SK-MEL-5 (cell line): ENCODE measurements at places on chromosomes 4 and X. TPM values are rescaled to one million over a fixed set of nuclear protein-coding genes. Genes with fewer than 3 reads are reported as not detected.

DNA sequence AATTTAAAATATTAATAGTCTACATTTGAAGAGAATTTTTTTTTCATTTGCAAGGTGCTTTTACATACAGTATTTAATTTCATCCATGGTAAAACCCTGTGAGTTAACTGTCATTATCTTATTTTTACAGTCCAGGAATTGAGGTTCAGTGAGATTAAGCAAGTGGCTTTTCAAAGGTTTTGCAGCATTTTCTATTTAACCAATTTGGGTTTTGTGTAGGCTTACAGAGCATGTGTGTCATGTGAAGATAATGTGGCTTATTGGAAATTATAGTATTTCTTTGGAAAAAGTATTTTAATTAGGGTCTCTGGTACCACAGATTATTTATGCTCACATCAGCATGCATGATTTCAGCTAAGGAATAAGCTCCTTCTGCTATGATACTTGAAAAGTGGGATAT lies 4.5 kb downstream of the XK start:
- no peak for DNase-seq

GRCh38 chrX:153060095-153060445 lies 3.8 kb downstream of the PNMA3 start:
- no peak for DNase-seq

DNA sequence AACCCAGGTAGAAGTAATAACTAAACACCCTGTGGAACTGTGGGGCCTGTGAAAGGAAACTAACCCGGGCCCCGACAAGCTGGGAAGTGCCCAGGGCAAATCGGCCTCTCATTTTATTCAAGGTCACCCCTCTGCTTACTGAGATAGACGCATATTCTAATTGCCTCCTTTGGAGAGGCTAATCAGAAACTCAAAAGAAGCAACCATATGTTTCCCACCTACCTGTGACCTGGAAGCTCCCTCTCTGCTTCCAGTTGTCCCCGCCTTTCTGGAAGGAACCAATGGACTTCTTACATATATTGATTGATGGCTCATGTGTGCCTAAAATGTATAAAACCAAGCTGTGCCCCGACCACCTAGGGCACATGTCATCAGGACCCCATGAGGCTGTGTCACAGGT lies 23.1 kb upstream of the DHRSX start:
- DNase-seq: no peak

- DNase-seq: peak; percentile 59
Observed at GRCh38 chr4:16289897-16290554, 63.8 kb upstream of the TAPT1 start.

GRCh38 chr4:173528378-173529321 lies 1.4 kb downstream of the HAND2 start:
- no peak for DNase-seq

DNA sequence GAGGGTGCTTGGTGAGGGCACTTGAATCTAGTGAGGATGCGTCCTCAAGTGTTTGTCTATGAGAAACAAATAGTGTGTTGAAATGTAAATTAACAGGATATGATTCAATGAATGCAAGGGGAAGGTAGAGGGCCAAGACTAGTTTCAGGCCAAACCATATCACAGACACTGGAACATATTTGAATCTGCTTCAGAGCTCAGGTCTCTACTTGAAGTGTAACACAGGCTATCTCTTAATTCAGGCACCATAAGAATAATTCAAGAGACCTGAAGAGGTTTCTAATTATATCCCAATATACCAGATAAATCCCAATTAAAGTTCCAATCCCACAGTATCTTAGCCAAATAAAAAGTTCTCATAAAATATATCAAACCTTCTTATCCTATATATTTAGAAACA lies 146.5 kb upstream of the INTU start:
- no peak for DNase-seq

DNA sequence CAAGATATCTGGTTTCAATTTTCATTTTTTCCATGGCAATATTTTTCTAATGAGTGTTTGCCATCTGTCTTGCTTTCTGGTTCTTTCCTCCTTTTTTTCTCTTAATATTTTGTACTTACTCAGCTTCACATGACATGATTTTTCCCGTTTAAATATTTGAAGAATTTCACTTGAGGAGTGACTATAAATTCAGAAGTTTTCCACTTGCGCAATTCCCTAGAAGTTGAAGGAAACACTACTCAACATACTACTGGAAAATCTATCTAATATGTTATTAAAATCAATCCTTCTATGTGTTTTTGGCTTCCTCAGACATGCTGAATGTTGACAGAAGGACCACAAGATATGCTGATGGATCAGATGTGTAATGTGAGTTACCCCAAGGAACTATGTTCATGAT lies 36.8 kb upstream of the BANK1 start:
- no peak for DNase-seq

DNA sequence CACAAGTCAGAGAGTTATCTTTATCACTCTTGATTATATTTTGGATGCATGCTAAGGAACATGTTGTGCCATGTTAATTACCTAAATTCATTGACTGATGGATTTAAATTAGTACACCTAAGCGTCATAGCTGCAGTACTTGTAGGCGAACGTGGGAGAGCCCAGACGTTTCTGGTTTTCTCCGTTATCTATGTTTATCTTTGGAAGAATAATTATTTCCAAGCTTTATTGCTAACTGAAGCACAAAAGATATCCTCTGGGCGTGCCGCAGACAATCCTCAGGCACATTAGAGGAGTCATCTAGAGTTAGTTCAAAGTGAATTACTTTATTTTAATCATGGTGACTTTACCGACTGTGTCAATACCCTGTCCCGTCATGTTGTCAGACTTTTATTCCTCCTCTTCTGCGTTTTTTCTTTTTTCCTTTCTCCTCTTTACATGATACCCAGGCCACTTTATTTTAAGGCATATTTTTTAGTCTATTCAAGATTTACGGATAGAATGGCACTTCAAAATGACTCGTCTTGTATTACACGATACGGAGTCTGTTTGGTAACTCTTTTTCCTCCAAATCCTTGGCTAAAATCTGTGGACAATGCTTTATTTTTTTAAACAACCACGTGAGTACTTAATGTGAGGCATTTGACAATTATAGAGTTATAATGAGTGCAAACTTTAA lies 632.0 kb upstream of the TENM3 start:
- DNase-seq: no peak

- no peak for DNase-seq
Observed at GRCh38 chr4:74021601-74022000, 16.9 kb downstream of the CXCL3 start.

DNA sequence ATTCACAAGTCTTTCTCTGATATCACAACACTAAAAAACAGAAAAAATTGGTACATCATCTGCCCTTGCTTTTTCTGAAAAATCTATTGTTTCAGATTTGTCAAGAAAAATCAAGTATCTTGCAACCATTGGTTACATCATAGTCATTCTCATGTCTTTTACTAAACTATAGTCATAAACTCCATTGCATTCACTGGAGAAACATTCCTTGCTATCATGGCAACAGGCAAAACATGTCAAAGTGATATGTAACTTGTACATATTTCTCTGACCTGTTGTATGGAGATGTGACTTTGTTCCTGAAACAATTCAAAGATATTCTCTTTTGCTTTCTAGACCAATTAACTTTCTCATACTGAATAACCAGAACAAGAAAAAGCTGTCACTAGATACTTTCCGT lies 121.9 kb upstream of the ANK2 start:
- no peak for DNase-seq

- no peak for DNase-seq
Observed at GRCh38 chr4:77797239-77797638, 21.9 kb downstream of the CNOT6L start.

GRCh38 chr4:138241281-138242075 lies 671 bp downstream of the SLC7A11 start:
- DNase-seq: peak; percentile 51

DNA sequence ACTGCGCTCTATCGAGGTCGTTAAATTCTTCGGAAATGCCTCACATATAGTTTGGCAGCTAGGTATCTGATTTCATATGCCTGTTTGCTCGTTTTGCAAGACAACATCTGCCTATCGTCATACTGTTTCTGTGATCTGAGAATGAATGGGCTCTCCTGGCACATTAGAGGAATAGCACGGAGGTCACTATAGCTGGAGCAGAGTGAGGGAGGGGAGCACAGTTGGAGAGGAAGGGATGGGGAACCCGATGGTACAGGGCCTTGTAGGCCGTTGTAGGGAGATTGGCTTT lies 552 bp downstream of the IKBKG start:
- DNase-seq: no peak

GRCh38 chrX:31420711-31421151 lies 348.9 kb upstream of the FTHL17 start:
- DNase-seq: no peak

DNA sequence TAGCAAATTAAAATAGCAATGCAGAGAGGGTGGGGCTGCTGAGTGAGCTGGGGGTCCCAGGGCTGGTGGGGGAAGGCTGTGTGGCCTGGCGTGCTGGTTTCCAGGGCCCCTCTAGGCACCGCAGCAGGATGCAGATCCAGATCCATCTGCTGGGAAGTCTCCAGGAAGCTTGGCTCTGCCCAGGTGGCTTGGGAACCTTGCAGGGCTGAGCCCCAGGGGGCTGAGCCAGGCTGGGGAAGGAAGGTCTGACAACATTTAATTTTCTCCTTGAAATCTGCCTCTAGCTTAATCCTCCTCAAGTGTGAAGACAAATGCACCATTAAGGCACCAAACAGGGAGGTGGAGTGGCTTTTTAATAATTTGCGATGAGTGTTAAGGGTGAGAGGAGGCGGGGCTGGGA lies 31.7 kb downstream of the SORCS2 start:
- no peak for DNase-seq

GRCh38 chrX:2577844-2578466 lies 77.2 kb upstream of the DHRSX start:
- DNase-seq: no peak

DNA sequence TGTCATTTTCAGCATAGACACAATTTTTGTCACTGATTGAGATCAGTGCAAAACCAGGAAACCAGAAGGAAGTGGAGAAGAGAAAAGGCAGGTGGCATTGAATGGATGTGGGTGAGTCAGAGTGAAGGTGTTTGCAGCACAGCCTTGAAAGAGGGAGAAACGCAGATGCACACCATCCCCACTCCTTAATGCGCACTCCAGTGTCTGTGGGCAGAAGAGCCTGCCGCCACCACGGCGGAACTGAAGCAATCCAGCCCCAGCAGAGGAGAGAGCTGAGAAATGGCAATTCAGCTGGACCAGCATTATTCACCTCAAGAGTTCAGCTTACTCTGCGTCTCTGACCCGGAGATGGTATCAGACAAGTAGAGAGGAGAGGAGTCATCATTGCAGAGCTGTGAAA lies 393.1 kb upstream of the FRG1 start:
- DNase-seq: no peak

- no peak for DNase-seq
Observed at GRCh38 chrX:112197840-112198239, 115.3 kb upstream of the TRPC5 start.

DNA sequence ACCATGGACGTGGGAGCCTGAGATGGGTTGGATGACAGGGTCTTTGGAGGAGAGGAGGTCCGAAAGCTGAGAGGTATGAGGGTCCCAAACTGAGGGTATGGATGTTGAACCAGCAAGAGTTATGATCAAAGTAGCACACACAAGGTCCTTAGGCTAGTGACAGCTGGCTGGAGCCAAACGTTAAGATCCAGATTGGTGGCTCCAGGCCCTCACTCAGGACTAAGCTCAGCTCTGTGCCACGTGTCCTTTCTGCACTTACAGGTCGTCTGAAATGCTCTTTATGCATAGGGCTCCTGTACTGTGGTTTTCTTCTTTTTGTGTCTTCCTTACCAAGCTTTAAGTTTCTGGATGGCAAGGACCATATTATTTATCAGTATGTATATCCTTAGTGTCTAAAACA lies 35.4 kb downstream of the ADD1 start:
- DNase-seq: no peak

- peak; percentile 54 for DNase-seq
Observed at GRCh38 chr4:153465615-153466080, 512 bp upstream of the TMEM131L start.

DNA sequence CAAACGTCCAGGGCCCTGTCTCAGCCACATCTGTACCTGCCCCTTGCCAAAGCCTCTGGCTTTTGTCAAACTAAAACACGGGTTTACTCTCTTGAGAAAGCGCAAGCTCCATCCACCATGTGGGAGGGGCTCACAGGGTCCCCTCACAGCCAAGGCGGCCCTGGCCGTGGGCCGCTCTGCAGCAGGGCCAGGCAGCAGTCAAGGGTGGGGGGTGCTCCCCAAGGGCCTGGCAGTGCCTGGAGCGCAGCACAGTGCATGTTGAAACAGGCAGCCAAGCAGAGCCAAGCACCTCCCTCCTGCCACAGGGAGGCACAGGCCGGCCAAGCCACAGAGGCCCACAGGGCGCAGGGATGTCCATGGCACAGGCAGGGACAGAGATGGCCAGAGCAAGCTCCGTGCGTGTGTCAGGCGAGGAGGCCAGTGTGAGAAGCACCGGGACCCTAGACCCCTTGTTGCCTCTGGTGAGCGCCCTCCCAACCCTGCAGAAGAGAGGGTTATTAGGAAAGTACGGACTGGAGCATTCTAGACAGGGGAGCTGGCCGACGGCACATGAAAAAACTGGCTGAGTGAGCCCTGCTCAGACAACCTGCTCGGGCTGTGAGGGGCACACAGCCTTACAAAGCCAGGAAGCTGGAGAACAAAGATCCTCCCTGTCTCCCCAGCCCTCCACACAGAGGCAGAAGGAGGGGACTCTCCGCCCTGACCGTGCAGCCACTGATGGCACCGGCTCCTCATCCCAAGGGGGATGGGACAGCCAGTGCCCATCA lies 39.0 kb downstream of the FAM53A start:
- DNase-seq: no peak

- DNase-seq: no peak
Observed at GRCh38 chrX:116806288-116806802, 343.6 kb upstream of the CT83 start.

GRCh38 chr4:92651536-92651935 lies 347.8 kb downstream of the GRID2 start:
- DNase-seq: no peak

- DNase-seq: no peak
Observed at GRCh38 chr4:182886205-182886604, 31.0 kb downstream of the DCTD start.

DNA sequence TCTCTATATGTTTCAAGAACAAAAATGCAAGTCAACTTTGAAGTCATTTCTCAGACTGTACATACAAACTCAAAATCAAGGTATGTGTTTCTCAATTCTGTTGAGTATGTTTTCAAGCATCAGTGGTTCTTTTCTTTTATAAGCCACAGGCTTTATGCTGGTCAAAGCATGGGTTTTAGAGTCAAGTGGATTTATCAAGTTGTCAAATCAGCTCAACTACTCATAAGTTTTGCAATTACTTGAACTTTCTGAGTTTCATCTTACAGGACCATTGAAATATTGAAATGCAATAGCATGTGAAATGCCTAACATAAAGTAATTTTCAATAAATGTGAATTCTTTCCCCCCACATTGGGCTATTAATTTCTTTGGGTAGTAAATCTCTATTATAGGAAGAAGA lies 239.9 kb upstream of the DKK2 start:
- DNase-seq: no peak

Gene CTAG1B
- not detected in 2 replicates for total RNA-seq

Gene TXK
- 0.13 TPM in 1 of 2 replicates, not detected in the other for total RNA-seq

Gene RENBP
- total RNA-seq: 12.3 and 13.4 TPM in 2 replicates

Gene MED12
- 13.5 and 14.1 TPM in 2 replicates for total RNA-seq

Gene SHROOM2
- total RNA-seq: 3.5 and 4.4 TPM in 2 replicates

Gene GCNA
- 0.88 and 1.1 TPM in 2 replicates for total RNA-seq

Gene GPRASP2
- 6.7 and 10.4 TPM in 2 replicates for total RNA-seq

Gene TRO
- total RNA-seq: 12.4 and 13.4 TPM in 2 replicates
